ENCODE measurements at places on chromosomes 16 and 17. TPM values are rescaled to one million over a fixed set of nuclear protein-coding genes. Genes with fewer than 3 reads are reported as not detected.

Gene OSBPL7
- total RNA-seq = 58.3 TPM

GRCh38 chr16:57700781-57701551 lies 6.4 kb downstream of the DRC7 start:
- no peak overlapping the region for H3K27ac ChIP-seq
- no peak overlapping the region for H3K4me3 ChIP-seq

Gene PRSS27
- 2.0 TPM for total RNA-seq

Gene XYLT1
- total RNA-seq = 8.0 TPM

Gene GPT2
- total RNA-seq = 63.2 TPM

GRCh38 chr17:59839651-59840328 lies 53.0 kb downstream of the TUBD1 start:
- no peak for DNase-seq
- no peaks in the 10 kb centered on the region for H3K27me3 ChIP-seq
- H3K4me3 ChIP-seq = peak overlapping the region; percentile 69
- H3K4me1 ChIP-seq = peaks cover 8% of the 10 kb centered on the region

- no peak overlapping the region for H3K27ac ChIP-seq
- H3K4me3 ChIP-seq = no peak overlapping the region
- H3K36me3 ChIP-seq = peaks cover 19% of the 10 kb centered on the region
- no peaks in the 10 kb centered on the region for H3K4me1 ChIP-seq
- DNase-seq = no peak
Measured at GRCh38 chr16:53458635-53459034, 24.4 kb downstream of the RBL2 start.

DNA sequence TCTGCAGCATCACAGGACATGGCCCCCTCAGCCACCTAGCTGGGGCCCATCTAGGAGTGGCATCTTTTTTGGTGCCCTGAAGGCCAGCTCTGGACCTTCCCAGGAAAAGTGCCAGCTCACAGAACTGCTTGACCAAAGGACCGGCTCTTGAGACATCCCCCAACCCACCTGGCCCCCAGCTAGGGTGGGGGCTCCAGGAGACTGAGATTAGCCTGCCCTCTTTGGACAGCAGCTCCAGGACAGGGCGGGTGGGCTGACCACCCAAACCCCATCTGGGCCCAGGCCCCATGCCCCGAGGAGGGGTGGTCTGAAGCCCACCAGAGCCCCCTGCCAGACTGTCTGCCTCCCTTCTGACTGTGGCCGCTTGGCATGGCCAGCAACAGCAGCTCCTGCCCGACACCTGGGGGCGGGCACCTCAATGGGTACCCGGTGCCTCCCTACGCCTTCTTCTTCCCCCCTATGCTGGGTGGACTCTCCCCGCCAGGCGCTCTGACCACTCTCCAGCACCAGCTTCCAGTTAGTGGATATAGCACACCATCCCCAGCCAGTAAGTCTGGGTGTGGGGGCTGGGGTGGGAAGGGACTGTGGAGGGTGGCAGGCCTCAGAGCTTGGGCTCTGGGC lies 22.0 kb downstream of the RARA start:
- H3K36me3 ChIP-seq = peaks cover 32% of the 10 kb centered on the region
- peaks cover 82% of the 10 kb centered on the region for H3K4me1 ChIP-seq
- no peak overlapping the region for H3K27ac ChIP-seq
- H3K4me3 ChIP-seq = peak overlapping the region; percentile 1

All from Calu3 (cell line).